Anterior cingulate cortex (tissue), 58 donors: ENCODE measurements at places on chromosomes 13 and 19.

DNA sequence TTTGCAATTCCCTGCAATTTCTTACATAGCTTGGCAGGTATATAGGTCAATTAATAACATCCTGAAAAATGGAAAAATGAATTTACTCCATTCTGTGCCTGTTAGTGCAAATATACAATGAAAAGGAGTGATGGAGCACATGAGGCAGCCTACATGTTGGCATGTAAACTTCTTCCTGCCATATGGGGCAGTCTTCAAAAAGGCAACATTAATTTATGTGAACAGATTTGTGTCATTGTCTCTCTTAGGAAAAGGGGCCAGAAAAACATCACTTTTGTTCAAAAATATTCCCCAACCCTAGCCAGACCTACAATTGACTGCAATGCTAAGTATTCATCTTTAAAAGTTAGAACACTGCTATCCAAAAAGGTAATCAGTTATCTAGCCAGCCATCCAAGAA lies 332.2 kb downstream of the TBC1D4 start:
- DNase-seq, result no peak

DNA sequence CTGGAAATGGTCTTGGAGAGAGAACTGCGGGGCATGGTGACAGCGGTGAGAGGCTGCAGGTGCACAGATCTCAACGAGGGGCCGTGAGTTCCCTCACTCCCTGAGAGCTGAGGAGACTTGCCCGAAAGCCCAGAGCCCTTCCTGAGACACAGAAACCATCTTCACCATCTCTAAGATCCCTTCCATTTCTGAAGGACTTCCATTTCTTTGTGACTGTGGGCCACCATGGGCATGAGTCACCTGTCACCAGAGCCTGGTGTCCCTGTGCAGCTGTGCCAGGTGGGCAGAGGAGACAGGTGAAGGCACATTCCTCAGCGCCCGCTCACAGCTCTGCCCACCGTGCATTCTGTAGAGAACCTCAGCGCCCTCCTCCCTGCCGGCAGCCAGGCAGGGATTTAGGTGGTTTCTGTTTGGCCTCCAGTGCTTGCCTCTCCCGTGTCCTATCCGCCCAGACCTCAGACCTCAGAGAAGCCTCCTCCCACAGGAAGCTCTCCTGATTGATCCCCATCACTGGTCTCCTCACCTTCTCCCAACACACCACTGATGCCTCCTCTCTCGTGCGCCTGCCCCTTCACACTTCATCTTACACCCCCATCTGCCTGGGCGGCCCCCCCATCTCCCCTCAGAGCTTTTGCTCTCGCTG lies 24.2 kb downstream of the SH3GL1 start:
- DNase-seq, result no peak

DNA sequence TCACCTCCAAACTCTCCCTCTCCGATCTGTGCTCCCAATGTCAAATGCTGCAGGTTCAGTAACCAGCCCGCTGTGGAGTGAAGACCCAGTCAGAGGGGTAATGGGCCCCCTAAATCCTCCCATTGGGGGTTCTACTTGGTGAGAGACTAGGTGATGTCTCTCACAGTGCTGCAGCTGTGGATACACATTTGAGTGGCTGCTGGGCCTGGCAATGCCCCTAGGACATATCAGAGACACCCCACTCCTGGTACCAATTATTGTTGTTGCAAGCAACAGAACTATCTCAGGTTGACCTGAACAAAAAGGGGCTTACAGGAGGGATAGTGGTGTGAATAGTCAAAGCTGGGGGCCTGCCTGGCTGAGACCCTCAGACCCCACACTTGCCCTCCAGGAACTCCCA lies 4.6 kb downstream of the MATK start:
- DNase-seq, result no peak

DNA sequence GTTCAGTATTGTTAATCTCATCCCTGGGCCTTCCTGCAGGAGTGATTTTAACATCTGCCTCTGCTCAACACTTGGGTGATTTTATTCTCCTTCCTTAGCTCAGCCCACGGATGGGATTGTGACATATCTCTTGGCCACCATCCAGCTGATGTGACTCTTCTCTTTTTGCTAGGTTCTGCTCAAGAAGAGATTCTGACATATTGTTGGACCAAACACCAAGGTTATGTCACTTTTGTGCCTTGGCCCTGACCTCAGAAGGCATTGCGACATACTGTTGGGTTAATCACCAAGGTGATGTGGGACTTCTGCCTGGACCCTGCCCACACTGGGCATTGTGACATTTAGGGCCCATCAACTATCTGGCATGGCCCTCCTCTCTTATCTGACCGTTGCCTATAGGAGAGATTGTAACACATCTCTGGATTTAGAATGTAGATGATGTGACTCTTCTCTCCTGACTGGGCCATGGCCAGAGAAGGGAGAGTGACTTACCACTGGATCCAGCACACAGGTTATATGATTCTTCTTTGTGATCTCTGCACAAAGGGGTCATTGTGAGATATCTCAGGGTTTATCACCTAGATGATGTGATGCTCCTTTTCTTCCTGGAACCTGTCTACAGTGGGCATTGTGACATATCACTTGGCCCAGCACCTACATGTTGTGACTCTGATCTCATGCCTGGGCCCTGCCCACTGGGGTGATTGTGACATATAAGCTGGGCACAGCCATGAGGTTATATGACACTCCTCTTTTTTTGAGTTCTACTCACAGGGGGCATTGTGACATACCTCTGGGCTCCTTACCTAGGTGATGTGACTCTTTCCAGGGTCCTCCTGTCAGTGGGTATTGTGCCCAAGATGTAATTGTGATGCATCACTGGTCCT lies 88.8 kb downstream of the ZNF429 start:
- no peak for DNase-seq

- DNase-seq, result no peak
Measured at GRCh38 chr13:38921081-38921480, 69.5 kb downstream of the STOML3 start.
